ENCODE measurements at places on chromosomes 12 and 14.
A peak's percentile ranks its signal among the peaks of the same experiment; 100 is the strongest.

DNA sequence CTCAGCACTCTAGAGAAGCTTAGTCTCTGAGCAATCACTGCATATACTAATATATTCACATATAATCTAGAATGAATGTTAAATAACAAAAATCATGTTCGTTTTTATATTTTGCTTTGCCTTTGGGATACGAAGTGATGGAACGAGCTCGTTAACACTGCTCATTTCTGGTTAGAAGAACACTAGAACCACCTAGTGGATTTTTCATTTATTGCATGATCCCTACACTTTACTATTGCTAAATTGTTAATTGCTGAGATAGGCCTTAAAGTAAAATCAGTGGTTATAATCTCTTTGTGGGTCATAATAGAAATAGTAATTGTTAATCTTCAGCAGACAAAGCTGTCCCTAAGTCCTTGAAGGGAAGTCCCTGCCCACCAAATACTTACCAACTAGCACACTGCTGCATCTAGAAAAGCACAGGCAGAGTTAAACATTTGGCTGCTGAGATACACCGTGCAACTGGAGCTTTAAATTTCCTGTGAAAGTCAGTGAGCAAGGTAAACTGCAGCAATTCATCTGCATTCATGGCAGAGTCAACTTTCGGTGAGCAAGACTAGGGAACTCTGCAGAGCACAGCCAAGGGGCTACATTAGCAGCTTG, 353.7 kb downstream of the APAF1 start:
- DNase-seq, result peak; percentile 3

DNA sequence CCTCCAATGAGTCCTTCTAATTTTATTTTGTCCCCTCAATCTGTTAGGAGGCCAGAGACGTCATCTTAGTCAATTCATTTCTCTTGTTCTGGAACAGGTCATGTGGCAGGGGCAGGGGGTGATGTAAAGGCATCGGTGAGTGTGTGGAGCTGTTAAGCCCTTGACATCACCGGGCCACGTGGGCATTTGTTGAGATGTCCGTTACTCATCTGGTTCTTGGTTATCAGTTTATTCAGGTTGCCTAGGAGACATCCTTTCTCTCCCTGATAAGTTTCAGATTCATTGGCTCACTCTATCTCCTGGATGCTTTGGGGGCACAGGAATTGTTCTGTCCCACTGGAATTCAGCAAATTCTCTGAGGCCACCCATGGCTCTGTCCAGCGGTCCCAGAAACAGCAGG, 33.6 kb upstream of the SEL1L start:
- DNase-seq, result no peak

DNA sequence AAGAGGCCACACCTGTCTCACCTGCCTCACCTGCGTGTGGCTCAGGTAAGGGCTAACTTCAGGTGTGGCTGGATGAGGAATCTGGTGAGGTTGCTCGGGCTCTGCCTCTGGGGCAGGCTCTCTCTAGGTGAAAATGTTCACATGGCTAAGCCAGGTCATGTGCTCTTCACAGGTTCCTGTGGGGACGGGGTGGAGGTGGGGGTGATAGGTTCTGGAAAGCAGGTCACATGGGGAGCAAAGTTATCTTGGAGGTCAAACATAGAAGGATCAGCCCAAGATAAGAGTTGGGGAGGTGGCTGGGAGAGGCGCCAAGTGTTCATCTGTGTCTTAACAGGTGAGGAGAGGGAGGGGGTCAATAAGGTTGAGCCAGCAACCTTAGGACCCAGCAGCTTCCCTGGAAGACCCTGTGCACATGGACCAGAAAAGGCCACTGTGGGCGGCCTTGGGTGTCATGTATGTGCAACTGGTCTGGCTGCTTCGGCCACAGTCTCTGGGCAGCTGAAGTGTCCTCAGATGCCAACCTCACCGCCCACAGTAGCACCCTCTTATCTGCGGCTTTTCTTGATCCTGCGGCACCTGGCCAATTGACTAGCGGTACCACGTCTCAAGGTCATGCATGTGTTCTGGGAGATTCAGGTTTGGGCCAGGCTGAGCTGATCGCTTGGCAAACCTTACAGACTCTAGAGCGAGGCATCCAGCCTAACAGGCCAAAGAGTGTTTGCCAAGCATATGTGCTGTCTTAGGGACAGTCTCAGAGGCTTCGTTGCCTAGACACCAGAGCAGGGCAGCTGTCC, 60.5 kb downstream of the CACNA1C start:
- DNase-seq, result no peak

GRCh38 chr14:69986336-69986735, 107.1 kb downstream of the SMOC1 start:
- no peak for DNase-seq

- no peak for DNase-seq
These were observed 55.8 kb upstream of the VRK1 start for GRCh38 chr14:96741151-96741977.

GRCh38 chr14:52124791-52125684, 56.2 kb upstream of the NID2 start:
- peak; percentile 42 for DNase-seq

- peak; percentile 84 for DNase-seq
These were observed 18.5 kb downstream of the EVL start for GRCh38 chr14:100083706-100084105.

DNA sequence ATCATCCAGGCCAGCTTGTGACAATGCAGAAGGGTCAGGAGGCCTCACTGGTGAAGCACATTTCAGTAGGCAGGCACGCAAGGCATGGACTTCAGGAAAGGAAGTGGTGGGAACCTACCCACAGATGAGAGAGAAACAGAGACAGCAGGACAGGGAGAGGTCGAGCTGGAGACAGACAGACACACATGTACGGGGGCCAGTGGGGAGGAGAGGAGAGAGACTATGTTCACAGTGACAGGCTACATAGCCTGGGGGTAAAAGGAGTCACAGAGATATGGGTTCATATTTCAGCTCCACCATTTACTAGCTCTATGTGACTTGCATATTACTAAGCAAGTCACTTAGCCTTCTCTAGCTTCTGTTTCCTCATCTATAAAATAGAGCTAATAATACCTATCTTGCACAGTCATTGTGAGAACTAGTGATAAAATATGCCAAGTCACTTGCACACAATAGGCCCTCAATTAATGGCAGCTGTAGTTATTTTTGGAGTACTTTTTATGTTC, 91.1 kb upstream of the FUT8 start:
- no peak for DNase-seq
